NCI-H1105 treated with DMSO at 0.1 percent for 48 hours (cell line): ENCODE measurements at places on chromosomes 2 and 18.

GRCh38 chr2:19879120-19879519 is 22.7 kb downstream of the TTC32 start:
- no peak for DNase-seq

DNA sequence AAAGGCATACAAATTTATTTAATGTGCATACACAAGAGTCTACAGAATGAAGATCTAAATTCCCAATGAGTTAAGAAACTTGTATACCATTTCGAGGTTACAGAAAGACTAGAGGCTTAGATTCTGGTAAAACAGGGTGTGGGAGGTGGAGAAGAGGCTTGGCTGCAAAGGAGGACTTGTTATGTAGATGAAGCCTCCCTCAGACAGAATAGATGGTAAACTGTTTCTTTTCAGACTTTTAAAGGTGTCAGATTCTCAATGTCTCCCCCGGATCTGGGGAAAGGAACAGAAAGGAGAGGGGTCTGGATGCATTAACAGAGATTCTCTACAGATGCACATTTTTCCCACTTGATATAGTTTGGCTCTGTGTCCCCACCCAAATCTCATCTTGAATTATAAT is 126.0 kb downstream of the ST6GAL2 start:
- no peak for DNase-seq

DNA sequence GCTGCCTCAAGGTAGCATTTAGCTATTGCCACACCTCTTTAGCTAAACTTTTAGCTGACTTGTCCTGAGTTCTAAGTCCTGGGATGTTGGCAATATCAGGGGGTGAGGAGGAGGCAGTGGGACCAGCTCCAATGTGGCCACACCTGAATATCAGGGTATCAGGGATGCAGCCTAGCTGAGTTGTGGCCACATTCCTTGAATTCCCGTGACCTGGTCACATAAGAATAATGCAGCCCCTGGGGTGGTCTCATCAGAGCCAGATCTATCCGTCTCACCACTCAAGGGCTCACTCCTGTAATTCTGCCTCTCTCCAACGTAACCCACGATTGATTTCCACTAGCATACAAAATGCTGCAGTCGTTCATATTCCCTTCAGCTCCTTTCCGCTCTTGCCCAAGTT is 11.6 kb upstream of the TAF1B start:
- DNase-seq: no peak

DNA sequence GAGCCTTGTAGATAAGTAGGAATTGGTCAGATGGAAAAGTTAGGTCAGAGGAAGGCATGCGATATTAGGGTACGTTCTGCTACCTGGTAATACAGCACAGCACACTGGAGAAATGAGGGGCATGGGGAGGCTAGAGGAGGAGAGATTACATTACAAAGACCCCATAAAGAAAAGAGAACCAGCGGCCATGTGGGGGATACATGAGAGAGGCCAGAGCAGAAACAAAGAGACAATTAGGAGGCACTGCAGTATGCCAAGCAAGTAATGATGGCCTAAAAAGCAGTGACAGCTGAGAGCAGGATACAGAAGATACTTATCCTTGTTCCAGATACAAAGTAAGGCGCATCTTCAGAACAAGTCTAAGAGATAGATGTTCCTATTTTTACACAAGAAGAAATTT is 40.0 kb downstream of the TXNL1 start:
- no peak for DNase-seq

DNA sequence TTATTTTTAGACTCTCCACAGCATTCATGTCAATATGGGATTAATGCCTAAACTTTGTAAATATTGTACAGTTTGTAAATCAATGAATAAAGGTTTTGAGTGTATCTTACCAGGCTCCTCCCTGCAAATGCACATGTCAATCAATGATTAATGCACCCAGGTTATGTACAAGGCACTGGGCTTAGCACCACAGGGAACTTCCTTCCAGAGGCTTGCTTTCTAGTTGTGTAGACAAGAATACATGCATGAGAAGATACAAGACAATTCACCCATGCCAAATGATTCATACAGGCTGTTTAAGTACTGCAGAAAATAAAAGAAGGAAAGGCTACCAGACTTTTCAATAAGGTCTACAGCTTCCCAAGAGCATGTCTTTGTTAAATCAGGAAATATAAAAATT is 114.1 kb downstream of the MMADHC start:
- DNase-seq: no peak

- no peak for DNase-seq
Observed at GRCh38 chr2:136151021-136151971, 33.3 kb upstream of the CXCR4 start.

GRCh38 chr2:47031909-47032668 is 116.5 kb upstream of the MCFD2 start:
- DNase-seq: no peak

DNA sequence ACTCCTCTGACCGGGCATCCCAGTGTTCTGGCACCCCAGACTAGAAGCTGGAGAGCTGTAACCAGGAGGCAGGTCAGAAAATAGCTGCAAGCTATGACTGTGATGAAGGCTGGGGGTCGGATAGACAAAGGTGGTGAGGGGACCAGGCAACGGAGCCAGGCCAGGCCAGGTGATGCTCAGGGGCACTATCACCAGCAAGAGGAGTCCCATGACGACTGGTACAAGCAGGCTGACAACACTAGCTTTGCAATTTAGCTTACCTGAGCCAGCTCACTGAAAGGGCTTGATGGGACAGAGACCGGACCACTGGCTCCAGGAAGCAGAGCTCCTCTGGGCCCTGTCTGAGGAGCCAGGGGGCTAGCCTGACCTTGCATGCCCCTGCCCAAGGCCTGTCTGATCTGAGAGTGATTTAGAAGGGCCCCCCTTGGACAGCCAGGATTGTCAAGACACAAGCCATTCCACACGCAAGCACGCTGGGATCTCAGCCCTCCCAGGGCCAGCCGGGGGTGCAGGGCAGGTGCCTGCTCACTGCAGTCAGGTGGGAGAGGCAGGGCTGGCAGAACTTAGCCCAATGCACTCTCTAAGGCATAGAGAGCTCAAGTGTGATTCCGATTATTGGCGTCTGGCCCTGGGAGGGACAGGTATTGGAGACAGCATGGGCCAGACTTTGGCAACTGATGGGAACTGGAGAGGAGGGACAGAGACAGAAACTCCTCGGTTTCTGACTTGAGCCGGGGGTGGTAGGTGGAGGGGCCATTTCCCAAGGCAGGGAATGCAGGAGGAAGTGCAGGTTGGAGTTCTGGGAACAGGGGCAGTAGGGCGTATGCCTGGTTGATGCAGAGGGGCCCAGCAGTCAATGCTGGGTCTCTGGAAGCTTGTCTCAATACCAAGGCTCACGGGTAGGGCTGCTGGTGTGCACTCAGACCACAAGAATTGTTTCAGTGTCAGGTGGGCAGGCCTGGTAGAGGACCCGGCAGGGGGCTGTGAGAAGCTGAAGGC is 47.7 kb downstream of the MYO7B start:
- DNase-seq: no peak

DNA sequence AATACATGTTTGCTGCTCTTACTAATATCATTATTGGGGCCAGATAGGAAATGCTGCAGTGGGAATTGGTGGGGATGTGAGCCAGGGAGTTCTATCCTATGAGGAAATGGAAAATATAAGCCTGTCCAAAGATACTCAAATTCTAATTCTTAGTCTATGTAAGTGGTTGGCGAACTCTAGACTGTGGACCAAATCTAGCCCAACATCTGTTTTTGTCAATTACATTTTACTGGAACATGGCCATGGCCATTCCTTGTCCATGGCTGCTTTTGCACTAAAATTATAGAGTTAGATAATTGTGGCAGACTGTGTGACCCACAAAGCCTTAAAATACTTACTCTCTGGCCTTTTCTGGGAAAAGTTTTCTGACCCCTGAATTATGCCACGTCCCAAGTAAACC is 113.3 kb downstream of the MGAT5 start:
- no peak for DNase-seq

GRCh38 chr2:120472031-120472430 is 126.1 kb downstream of the INHBB start:
- no peak for DNase-seq

DNA sequence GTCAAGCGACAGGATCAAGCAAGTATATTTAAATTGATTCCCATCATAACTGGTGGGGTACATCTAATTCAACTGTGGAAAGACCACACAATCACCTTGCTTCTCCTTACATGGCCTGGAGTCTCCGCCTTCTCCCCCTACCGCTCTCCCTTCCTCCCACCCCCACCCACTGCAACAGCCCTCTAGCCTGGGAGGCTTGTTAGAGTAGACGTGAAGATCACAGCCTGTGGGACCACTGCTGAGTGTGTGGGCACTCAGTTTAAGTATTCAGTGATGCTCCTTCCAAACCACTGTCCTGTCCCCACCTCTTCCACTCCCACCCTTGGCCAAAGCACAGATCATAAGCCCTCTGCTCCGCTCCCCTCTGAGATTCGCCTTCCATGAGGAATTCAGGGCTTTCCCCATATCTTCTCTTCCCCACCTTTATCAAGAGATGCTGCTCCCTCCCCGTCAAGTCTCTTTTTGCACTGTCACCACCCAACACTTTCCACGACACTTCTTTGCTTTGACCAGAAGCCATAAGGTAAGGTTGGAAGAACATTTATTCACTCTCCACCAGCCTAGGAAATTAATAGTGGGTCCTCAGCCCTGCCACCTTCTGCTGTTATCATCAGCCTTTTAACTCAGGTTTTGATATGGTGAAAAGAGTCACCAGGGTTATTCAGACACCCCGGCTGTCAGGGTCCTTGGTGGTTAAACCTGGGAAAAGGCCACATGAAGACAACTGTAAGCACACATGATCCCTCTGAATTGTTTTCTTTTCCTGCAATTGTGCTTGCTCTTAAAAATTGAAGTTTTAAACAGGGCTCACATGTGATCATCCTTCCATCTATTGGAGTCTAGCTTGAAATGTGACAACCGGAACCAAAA is 1.7 kb downstream of the METTL4 start:
- DNase-seq: no peak

GRCh38 chr18:52348209-52348608 is 8.2 kb downstream of the DCC start:
- DNase-seq: no peak

DNA sequence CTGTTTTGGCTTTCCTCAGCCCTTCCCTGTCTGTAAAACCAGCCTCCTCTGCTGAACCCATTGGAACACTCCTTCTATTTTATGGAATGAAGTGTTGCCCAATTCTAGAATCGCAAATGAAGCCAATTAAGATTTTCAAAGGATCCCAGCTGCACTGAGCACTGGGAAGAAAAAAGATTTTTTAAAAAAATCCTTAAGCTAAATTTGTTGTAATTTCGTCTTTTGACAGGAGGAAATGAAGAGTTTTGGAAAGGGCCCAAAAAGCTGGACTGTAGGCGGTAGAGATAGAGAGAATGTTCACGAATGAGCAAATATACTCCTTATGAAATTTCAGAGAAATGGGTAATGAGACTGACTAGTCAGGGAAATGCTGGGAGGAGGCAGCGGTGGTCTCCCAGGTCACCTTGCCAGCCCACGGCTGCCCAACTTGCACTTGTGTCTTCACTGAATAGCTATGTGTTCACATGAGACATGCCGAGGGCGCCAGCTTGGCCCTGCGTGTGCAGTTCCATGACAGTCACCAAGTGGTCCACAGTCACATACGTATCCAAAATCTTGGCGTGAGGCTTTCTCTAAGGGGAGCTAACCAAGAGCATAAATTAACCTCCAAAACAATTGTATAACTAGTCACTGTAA is 69.9 kb downstream of the SGPP2 start:
- no peak for DNase-seq

DNA sequence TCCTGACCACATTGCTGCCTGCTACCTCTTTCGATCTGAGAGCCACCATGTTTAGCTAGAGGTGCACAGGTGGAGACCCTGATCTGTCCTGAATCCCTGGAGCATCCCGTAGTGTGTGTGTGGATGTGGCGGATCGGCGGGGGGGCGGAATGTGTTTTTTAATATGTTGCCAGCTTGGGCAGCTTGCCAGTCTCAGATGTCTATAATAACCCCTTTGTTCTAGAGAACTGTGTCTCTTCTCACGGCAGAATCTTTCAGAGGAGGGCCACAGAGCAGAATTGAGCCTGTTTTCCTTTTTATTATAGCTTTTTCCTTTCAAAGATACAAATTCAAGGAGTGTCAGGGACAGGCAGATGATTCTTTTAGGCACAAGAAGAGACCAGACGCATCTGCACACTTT is 934.1 kb upstream of the KLHL29 start:
- DNase-seq: peak; percentile 52

- no peak for DNase-seq
Observed at GRCh38 chr2:216202626-216203250, 93.6 kb downstream of the XRCC5 start.

DNA sequence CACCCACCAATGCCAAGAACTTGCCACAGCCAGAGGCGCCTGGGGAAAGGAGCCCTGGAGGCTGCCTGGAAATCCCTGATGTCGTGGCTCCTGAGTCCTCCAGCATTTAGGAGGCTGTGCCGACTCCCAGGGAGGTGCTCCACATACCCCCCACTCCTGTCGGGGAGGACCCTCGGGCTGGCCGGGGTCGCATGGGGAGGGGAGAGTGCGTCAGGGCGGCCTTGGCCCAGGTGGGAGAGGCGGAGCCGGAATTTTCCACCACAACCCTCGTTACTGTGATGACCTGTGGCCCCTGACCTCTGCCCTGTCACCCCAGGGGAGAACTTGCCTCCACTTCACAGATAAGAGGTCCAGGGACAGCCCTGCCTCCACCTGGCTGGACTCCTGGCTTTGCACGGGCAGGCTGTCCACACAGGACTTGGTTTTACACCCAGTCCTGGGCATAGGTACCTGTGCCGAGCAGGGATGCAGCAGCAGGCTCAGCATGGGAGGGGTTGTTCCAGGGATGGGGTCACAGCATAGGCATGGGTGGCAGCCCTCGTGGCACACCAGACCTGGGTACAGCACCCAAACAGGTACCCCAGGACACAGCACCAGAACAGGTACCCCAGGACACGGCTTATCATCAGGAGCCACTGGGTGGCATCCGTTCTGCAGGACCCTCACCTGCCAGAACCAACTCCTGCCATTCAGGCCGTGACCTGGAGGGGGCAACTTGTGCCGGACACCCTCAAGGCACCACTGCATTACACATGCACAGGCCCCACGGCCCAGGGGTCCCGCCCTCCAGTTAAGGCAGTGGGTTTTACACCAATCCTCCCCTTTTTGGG is 12.3 kb upstream of the AGXT start:
- DNase-seq: no peak
